Progenitor cell of endocrine pancreas (in vitro differentiated cells): ENCODE measurements at places on chromosomes 4 and X. TPM values are rescaled to one million over a fixed set of nuclear protein-coding genes. Genes with fewer than 3 reads are reported as not detected.

DNA sequence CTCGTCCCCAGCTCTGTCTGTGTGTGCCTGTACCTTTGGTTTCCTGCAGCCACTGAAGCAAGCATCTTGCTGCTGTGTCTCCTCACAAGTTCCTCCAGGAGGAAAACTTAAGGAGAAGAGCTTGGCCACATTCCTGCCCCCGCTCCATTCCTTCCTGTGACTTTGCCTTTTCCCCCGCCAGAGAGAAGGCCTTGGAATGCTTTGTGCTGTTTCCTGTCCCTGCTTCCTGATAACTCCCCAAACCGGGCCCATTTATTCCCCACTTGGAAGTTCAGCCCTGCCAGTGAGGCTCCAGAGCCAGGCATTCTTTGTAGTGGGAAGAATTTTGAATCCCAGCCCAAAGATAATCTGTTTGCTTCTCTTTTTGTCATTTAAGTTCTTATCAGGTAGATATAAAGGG is 33.1 kb downstream of the SMIM10L2A start:
- no peak for DNase-seq

DNA sequence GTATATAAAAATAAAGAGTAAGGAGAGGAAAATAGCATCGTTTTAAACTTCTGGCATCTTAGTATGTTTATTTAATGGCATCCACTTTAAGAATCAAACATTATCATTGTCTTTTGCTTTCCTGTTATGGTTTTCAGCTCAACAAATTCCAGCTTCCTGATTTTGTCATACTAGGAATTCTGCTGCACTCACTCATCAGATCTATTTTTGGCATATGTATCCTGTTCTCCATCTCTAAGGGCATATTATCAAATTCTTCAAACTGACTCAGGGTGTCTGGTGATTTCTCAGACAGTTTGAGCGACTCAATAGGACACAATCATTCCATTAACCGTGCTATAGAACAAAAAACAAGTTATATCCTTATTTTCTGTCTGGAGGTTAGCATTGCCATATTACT is 248.5 kb upstream of the DIAPH2 start:
- DNase-seq: no peak

DNA sequence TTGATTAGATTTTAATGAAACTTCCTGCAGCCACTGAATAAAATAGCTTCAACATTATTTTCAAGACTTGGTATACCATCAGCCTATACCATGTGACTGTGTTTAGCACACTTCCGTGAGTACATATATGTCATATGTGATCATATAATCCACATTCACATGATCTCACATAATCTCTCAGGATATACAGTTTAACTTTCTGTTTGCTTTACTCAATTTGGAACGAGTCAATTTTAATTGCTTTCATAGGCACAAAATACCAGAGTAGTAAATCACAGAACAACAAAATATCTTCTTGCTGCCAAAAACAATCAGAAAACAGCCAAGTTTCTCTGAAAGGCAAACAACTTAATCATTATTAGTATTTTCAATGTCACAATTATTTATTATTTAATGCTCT is 731.1 kb upstream of the DIAPH2 start:
- DNase-seq: no peak

DNA sequence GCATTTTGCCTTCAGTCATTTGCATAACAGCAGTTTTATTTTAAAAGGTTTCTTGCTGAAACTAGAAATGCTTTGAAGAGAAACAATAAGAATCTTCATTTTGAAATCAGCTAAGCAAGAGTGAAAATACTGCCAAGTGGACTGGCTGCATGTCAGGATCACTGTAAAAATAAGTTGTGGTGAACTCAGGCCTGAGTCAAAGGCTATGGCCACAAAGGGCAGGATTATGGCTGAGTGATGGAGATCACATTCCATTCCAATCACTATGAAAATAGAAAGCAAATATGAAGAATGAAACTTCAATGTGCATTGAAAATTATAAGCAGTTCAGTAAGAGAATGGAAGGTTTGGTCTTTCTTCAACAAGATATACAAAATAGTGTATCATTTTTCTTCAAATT is 224.5 kb downstream of the PCDH18 start:
- no peak for DNase-seq

GRCh38 chrX:136202889-136203288 is 48.3 kb downstream of the MAP7D3 start:
- DNase-seq: no peak

- DNase-seq: peak; percentile 72
These were observed 1.5 kb downstream of the GRID2 start for GRCh38 chr4:92305148-92305877.

The ARHGAP10 gene
- total RNA-seq: 11.0 and 13.1 TPM in 2 replicates

The ANXA10 gene
- not detected in 2 replicates for total RNA-seq

The ARHGAP6 gene
- 1.9 TPM in 2 replicates for total RNA-seq

DNA sequence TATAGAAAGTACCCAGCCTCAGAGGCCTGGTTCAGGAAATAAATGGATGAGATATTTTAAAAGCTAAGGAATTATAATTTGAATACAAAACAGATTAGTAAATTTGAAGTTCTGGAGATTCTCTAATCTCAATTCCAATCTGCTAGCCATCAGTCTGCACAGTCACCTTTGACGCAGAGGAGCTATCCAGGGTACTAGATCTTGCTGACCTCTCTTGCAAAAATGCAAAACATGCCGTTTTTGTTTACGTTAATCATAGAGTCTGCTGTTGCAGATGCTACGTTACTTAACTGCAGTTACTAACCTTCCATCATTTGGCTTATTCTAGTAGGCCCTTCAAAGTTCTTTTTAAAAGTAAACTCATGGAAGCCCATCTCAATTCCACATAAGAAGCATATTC is 10.4 kb downstream of the CCSER1 start:
- DNase-seq: no peak

DNA sequence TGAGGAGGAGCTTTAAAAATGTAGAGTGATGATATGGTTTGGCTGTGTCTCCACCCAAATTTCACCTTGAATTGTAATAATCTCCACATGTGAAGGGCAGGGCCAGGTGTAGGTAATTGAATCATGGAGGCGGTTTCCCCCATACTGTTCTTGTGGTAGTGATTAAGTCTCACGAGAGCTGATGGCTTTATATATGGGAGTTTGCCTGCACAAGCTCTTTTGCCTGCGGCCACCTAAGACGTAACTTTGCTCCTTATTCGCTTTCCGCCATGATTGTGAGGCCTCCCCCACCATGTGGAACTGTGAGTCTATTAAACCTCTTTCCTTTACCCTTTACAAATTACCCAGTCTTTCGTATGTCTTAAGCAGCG is 332.0 kb downstream of the RAPGEF2 start:
- DNase-seq: no peak

GRCh38 chr4:26611885-26612284 is 28.0 kb downstream of the TBC1D19 start:
- no peak for DNase-seq

The PRDM8 gene
- total RNA-seq: 0.31 and 0.38 TPM in 2 replicates

- DNase-seq: peak; percentile 34
These were observed 6.5 kb downstream of the ZNF185 start for GRCh38 chrX:152904151-152905080.

GRCh38 chrX:100743009-100743607 is 11.2 kb upstream of the SYTL4 start:
- DNase-seq: no peak

The TCEAL2 gene
- 5.9 and 7.2 TPM in 2 replicates for total RNA-seq

The RBMXL3 gene
- total RNA-seq: not detected in 2 replicates

DNA sequence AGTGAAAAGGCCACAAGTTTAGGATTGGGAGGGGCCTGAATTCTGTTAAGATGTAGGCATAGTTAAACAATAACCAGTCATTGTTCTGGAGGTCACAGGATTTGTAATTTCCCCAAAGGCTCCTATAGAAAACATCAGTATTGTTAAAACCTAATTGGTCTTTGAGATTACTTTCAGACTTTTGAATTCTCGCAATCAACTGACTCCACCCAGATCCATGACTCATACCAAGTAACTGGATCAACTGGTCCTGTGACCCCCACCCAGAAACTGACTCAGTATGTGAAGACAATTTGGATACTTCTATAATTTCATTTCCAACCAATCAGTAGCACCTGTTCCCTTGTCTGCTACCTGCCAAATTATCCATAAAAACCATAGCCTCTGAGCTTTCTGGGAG is 28.4 kb downstream of the MAGEB16 start:
- no peak for DNase-seq

- DNase-seq: no peak
These were observed 562 bp upstream of the OSTC start for GRCh38 chr4:108649863-108650211.

The CNGA1 gene
- 1.00 and 1.6 TPM in 2 replicates for total RNA-seq

GRCh38 chr4:14679906-14680305 is 322.4 kb upstream of the CPEB2 start:
- DNase-seq: no peak

GRCh38 chr4:58541926-58542325 is 1431.7 kb upstream of the IGFBP7 start:
- no peak for DNase-seq

- DNase-seq: no peak
These were observed 7.9 kb downstream of the LIAS start for GRCh38 chr4:39466747-39467146.

GRCh38 chr4:139581096-139581495 is 25.1 kb upstream of the SETD7 start:
- DNase-seq: no peak

The AMER1 gene
- total RNA-seq: 12.6 and 12.9 TPM in 2 replicates

- DNase-seq: no peak
These were observed 5.9 kb upstream of the SEPTIN6 start for GRCh38 chrX:119698845-119699244.

DNA sequence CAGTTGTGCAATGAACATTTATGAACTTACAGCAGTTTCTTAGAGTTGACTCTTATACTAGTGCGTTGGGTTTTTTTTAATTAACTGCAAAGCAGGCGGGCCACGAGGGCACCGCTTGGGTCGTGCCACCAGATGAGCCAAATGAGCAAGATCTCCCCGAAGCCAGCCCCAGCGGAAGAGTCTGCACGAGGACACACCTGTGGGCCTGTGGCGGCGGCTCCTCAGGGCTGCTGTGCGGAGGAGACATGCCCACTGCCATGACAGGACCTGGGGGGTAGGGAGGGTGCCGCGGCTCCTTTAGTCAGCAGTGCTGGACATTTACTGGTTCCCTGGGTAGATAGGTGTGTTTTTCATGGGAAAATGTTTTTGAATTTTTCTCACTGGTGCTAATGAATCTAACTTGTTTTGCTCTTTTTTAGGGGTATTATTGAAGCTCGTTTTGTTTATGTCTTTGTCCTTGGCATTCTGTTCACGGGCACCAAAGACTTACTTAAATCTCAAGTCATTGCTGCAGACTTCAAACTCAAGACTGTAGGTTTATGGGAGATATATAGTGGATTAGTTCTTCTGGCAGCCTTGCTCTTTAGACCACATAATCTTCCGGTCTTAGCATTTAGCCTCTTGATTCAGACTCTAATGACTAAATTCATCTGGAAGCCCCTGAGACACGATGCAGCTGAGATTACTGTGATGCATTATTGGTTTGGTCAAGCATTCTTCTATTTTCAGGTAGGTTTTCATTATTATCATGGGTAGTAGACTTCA is 31.2 kb downstream of the PIGG start:
- DNase-seq: no peak

DNA sequence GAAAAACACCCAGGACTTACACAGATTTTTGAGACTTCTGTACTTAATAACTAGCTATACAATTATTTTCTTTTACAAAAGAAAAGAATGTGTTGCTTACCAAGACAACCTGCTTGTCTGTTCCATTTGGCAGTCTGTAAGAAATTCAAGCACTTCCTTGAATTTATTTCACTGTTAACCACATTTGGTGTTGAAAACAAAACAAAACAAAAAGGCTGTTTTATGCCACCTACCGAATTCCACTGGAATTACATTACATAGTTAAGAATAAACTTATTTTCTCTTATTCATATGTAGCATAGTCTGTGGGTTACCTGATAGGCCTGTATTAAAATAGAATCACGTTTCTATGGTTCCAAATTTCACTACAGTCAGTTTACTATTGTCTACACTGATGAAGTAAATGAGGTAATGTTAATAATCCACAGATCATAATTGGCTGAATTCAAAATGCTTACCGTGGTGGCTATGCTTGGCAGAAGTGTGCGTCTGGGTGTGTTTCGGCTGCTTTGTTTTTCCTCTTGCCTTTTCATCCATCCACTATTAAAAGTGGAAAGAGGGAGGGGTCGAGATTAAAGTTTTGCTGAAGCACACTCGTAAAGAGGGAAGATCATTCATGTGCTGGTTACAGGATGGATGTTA is at the start of gene TLR1:
Gene TLR1 (minus strand): TSS at position 138 of the 642 bp plus-strand sequence. CDS start 5,960 bp downstream, outside the sequence.
- DNase-seq: no peak

The ACSL1 gene
- 6.3 and 6.4 TPM in 2 replicates for total RNA-seq

GRCh38 chr4:27350161-27350560 is 489.5 kb downstream of the STIM2 start:
- no peak for DNase-seq

The SPACA5 gene
- not detected in 2 replicates for total RNA-seq

- no peak for DNase-seq
These were observed 135.9 kb upstream of the EOLA2 start for GRCh38 chrX:150074175-150074574.

GRCh38 chr4:25111648-25112196 is 48.5 kb downstream of the SEPSECS start:
- no peak for DNase-seq

DNA sequence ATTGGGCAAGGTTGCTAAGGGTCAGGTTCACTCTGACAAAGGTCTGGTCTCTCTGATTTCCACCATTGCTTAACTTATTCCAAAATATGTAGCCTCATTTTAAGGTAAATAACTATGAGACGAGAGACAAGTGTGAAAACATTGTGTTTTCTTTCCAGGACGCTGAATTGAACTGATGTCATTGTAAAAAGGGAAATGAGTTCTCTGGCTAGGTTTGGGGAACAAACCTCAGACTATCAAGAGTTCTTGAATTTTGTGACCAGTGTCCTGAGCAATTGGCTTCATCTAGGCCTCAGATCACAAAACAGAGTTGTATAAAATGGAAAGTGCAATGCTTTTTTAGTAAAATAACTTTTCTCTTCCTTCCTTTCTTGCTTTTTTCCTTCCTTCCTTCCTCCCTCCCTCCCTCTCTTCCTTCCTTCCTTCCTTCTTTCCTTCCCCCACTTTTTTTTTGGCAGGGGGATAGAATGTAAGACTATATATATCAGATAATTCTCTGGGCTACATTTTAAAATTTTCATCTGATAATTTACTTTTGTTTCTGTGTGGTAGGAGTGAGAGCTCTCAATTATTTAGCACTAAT is 30.8 kb upstream of the CXCL8 start:
- no peak for DNase-seq

GRCh38 chr4:156827519-156827918 is 144.1 kb downstream of the PDGFC start:
- no peak for DNase-seq

The XK gene
- 1.1 and 1.2 TPM in 2 replicates for total RNA-seq

The MAGEC2 gene
- total RNA-seq: not detected in 2 replicates

The HEPH gene
- 91.8 and 92.4 TPM in 2 replicates for total RNA-seq
